ENCODE measurements at places on chromosomes 2 and 18.
A peak's percentile ranks its signal among the peaks of the same experiment; 100 is the strongest.

DNA sequence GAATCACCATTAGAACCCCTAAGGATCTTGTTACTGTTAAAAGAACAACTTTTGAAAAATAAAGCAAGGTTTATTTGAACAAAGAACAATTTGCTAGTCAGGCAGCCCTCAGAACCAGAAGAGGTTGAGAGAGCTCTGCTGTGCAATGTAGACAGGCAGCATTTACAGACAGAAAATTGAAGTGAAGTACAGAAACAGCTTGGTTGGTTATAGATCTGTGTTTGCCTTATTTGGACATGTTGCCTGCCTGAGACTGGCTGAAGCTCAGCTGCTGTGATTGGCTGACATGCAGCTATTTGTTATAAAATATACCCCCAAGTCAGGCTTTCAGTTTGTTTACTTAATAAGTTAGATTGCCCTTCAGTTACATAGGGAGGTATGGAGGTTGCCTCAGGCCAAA, 12.5 kb downstream of the MSTN start:
- no peak for DNase-seq

DNA sequence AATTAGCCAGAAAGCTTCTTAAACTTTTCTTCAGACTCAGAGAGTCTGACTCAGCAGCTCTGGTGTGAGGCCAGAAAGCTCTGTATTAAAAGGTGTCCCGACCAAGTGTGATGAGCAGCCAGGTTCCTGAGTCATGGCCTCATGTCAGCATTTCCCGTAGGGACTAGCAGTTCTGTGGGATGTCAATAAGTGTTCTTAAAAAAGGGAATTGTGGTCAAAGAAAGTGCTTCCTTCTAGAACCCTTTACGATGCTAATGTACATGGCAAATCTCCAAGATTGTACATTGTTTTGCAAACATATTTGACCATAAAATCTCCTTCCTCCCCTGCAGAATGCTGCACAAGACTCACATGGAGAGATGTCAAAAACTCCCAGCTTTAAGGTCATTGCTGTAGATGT, 80.1 kb downstream of the PLA2R1 start:
- peak; percentile 34 for DNase-seq

DNA sequence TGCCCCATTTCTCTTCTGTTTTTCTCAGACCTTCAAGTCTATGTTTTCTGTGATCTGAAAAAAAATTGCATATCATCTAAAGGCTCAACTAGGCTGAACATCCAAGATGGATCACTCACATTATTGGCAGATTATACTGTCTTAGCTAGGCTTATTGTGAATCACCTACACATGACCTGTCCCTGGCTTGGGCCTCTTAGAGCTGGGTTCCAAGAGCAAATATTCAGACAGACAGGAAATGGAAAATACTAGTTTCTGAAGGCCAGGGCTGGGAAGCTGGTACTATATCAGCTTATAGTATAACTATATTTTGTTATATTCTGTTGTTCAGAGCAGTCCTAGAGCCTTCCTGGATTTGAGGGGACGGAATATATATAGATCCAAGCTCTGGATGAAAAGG, 90.3 kb downstream of the PIK3C3 start:
- peak; percentile 23 for DNase-seq

DNA sequence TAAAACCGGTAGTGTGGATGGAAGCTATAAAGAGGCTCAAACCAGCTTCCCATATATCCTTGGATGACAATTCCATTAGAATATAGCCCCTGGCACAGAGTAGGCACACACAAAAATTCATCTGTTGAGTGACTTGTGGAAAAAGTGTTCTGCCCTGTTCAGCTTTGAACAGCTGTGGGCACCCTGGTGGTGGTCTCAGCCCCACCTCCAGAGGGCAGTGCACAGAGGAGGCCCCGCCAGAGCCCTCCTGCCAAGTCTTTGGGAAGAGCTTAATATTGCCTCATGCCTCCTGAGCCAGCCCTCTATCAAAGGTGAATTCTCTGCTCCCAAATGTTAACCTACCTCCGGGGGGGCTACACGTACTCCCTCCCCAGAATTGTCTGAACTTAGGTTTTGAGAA, 30.4 kb downstream of the EPAS1 start:
- no peak for DNase-seq

All from WERI-Rb-1 (cell line).